ENCODE measurements at places on chromosomes 4 and X.

- no peak for DNase-seq
Measured at GRCh38 chr4:33427676-33428075, 2707.5 kb downstream of the PCDH7 start.

DNA sequence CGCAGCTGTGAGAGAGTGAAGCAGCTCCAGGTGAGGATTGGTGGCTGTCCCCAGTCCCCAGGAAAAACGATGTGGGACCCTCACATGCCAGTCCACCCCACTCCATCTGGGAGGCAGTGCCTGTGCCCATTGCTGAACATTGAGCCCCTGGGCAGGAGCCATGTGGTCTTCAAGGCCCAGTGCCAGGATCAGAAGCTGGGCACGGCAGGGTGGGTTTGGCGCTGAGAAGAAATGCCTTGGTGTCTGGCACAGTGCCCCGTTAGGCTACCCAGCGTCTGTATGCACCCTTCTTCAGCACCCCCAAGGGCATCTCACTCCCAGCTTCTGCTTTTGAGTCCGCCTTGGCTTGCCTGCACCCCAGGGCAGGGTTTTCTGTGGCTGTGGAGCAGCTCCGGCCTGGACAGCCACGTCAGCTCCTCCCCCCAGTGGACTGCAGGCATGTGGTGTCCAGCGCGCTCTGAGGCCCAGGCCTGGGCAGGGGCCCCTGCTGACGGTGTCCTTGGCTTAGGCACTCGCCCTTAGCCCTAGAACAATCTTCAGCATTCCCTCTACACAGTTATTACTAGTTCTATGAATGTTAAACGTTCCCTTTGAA, 28.6 kb downstream of the RGS12 start:
- no peak for DNase-seq

DNA sequence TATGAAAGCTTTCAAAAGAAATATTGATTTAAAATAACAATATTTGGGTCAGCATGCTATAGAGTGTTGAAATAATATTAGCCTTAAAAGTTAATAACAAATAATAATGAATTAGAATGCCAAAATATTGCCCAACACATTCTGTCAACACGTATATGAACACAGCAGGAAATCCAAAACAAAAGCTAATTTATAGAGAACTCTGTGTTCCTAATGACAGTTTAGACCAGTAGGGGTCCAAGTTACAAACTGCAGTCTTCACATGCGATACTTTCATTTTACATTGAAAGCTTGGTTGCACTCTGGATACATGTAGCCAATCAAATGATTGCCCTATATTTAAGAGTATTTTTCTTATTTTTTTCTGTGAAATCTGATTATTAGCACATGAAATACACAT, 274.4 kb downstream of the DCTD start:
- no peak for DNase-seq

GRCh38 chrX:39907964-39908661, 189.6 kb downstream of the BCOR start:
- DNase-seq = no peak

DNA sequence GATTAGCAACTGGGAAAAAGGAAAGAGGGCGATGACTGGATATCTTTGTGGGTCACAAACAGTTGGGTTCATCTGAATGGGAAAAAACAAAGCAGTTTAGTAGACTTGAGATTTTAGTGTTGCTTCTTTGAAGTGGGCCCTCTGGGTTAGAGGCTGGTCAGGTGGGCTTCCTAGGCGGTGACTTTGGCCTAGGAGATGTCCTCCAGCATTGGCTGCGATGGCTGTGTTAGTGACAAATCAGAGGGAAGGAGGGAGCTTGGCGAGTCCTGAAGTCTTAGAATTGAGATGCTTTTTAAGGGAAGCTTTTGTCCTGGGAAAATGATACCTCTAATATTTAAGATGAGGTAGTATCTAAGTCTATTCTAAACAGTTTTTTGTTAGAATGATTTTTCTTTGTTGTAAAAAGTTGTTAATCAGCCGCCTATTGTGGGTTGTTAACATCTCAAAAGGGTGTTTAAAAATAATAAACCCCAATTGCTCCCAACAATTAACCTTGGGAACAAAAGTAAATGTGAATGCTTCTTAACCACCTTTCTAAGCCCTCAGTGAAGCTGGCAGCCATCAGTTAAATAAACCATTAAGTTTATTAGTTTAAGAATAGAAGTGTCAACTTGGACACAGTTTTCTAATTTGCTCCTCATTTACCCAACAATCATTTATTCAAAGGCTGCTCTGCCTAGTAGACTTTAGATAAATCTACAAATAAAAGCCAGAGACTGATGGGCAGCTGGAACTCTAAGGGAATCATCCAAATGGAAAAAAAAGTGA, 31.7 kb downstream of the DLG3 start:
- DNase-seq = no peak

DNA sequence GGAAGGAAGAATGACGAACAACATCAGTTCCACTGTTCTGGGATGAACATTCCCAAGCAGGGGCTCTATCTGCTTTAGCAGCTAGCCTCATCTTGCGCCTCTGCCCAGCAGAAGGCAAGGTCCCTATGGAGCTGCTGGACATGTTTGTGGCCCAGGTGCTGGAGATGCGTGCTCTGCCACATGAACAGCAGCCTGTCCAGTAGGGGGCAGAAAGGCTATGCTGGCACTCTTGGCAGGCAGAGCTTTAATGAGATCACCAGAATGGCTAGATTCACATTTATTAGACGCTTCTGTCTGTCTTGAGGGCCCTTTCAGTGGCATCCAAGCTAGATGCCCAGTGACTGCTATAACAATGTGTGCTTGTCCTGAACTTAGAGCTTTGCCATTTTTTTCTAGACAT, 1826.0 kb downstream of the STIM2 start:
- no peak for DNase-seq

DNA sequence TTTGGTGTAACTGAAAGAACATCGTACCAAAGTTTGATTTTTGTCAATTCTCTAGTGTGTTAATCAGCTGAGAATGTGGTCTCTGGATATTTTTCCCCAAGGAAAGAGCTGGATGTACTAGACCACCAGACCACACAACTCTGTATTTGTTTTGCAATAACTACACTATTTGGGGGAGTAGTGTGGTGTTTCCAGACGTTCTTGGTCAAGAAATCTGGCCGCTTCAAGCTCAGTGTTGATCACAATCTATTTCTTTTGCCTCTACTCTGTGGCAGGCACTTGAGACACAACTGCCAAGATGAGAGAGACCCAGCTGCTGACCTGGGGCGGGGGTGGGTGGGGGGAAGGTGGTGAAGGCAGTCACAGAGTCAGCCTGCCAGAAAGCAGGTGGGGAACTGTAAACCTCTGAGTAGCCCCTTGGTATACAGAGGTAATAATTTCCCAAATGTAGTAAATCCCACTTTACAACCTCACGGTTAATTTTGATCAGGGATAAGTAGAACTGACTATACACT, 30.6 kb downstream of the PTTG2 start:
- DNase-seq = no peak

- DNase-seq = no peak
Measured at GRCh38 chr4:184364100-184364921, 110.0 kb downstream of the IRF2 start.

DNA sequence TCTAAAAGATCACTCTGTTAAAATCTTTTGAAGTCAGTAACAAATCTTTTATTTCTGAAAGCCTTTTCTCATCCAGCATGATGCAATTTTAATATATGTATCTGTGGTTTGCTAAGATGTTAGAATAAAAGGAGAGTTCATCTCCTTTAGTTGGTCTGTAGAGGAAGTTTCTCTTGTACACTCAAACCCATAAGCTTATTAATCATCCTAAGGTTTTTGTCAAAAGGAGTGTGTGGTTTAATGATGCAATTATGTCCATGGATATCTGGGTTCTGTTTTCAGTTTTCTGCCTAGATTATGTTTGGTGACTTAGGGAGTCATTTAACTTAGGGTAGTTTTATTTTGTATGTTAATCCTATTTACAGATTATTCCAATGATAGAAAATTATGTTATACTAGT, 52.1 kb upstream of the NDST4 start:
- DNase-seq = no peak

- no peak for DNase-seq
Measured at GRCh38 chrX:132955690-132956089, 2.7 kb downstream of the HS6ST2 start.

DNA sequence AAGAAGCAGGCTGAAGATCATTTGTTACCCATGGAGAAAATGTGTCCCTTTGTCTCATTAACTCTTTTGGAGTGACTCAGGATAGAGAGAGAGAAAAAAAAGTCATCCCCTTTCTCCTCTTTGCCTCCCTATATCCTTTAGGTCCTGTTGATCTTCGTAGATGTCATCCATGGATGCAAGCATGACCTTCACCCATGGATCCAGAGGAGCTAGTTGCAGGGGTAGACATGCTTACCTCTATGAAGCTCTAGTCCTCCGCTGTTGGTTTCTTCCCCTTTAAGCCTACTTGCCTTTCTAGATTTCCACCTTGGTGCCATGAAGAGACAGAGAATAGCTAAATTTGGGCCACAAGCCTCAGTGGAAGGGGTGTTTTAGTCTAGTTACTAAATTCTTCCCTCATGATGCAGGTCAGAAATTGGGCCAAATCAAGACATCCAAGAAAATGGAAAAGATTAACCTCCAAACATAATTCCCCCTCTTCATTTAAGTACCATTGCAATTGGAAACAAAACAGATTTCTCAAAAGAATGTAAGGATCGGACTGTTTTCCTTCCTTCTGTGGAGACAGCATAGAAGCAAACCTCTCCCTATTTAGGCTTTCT, 178.4 kb downstream of the TECRL start:
- no peak for DNase-seq

DNA sequence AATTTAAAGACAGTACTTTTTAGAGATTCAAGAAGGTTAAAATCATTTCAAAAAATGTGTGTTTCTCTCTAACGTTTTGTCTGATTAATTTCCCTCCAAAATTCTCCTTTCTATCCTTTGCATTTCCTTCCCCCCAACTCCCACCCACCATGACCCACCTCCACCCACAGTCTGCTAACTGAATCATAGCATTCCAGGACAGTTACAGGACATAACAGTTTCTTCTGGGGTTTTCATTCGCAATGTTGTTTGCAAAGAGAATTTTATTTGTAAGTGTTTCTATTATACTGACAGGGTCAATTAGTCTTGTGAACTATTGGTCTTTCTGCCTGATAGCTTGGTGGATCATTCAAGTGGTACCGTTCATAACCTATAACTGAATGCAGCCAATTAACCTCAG, 53.7 kb downstream of the ANAPC10 start:
- no peak for DNase-seq

GRCh38 chrX:14529290-14529989, at the start of gene GLRA2:
Gene GLRA2 (plus strand): TSS chrX:14529536. CDS start chrX:14530058, 522 bp downstream.
- DNase-seq = no peak

DNA sequence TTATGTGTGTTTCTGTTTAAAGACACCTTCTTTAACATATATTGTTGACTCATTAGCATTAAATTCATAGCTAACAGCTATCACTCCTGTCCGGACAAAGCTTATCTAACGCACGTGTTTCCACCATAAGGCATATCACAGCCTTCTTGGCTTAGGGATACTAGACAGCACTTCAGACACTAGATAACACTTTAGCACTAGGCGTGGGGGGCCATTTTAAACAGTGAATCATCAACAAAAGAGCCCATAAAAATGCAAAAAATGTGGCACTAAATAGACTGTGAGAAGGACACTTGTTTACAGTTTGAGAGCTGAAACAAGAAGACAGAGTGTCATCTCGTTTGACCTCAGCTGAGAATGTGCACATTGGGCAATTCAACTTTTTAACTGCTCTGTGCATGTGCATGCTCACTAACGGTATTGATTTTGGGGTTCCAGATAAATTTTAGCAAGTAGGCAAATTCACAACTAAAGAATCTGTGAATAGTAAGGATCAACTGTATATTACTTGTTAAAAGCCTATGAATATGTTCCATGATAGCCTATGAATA, 58.9 kb upstream of the RAI2 start:
- DNase-seq = no peak

- no peak for DNase-seq
Measured at GRCh38 chr4:168433571-168433970, 46.7 kb downstream of the DDX60L start.

DNA sequence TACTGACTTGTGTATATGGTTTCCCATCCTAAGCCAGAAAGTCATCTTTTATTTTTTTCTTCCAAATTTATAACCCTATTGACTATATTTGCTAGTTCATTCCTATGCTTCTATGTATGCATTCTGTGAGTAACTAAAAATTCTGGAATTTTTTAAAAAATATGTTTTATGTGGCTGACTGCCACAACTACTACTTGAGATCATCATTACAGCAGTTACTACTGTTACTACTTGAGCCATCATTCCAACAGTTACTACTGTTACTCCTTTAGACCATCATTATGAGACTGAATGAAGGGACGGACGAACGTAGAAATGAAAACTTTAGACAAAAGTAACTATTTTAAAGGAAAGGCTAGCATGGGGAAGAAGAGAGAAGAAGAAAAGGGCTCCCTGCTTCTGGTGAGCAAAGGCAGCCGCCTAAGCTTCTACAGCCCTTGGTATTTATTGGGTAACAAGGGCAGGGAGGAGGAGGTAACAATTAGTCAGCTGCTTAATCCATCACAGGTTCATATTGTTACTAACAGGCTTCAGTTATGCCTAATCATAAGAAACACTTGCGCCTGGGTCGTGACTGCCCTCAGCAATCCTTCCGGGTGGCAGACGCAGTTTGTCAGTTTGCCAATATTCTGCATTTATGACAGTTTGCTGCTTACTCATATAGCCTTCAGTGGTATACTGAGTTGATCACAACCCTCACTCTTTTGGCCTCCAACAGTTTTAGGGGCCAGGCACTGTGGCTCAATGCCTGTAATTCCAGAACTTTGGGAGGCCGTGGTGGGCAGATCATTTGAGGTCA, 80.4 kb downstream of the PDLIM5 start:
- DNase-seq = no peak

DNA sequence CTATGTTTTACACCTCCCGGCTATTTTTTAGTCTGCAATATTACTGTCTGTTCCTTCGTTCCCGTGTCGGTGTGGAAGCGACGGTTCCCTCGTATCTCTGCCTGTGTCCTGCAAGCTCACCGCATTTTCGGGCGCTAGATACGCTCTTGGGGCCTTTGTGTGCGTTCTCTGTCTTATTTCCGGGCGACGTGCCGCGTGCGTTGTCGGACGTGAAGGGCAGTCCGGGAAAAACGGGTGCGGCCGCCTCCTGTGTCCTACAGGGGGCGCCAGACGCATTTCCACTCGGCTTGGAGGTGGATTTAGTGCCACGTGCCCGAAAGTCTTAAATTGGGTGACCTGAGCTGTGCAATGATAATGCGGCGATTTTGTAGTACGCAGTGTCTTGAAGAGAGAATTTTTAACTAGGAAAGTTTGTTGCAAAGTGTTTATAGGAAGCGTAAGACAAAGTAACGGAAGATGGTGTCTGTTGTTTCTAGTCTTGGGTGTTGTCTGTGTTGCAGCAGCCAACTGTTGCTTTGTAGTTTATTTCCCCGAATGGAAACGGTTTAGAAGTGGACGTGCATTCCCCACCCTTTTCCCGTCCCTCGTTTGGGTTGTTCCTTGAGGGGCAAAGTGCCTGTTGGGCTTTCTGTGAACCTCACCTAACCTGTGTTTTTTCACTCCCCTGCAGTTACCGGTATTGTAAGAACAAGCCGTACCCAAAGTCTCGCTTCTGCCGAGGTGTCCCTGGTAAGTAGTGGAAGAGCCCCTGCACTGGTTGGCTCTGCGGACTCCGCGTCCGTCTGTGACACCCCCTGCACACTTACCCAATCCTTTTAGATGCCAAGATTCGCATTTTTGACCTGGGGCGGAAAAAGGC, 720 bp downstream of the RPL10 start:
- DNase-seq = peak; percentile 19
